Activated naive CD8-positive, alpha-beta T cell treated with anti-CD3 and anti-CD28 coated beads, Interleukin-2, amount 10 ng/mL, durations not matched to agents 7 days and 5 days (primary cell): ENCODE measurements at places on chromosomes 1 and 21.

GRCh38 chr1:109912873-109913272, 2.2 kb downstream of the CSF1 start:
- peaks cover 63% of the 10 kb centered on the region for H3K4me1 ChIP-seq
- no peaks in the 10 kb centered on the region for H3K27me3 ChIP-seq
- no peak for DNase-seq
- peak overlapping the region; percentile 88 for H3K4me3 ChIP-seq
- H3K36me3 ChIP-seq, result peaks cover 33% of the 10 kb centered on the region
- peak overlapping the region; percentile 81 for H3K27ac ChIP-seq

DNA sequence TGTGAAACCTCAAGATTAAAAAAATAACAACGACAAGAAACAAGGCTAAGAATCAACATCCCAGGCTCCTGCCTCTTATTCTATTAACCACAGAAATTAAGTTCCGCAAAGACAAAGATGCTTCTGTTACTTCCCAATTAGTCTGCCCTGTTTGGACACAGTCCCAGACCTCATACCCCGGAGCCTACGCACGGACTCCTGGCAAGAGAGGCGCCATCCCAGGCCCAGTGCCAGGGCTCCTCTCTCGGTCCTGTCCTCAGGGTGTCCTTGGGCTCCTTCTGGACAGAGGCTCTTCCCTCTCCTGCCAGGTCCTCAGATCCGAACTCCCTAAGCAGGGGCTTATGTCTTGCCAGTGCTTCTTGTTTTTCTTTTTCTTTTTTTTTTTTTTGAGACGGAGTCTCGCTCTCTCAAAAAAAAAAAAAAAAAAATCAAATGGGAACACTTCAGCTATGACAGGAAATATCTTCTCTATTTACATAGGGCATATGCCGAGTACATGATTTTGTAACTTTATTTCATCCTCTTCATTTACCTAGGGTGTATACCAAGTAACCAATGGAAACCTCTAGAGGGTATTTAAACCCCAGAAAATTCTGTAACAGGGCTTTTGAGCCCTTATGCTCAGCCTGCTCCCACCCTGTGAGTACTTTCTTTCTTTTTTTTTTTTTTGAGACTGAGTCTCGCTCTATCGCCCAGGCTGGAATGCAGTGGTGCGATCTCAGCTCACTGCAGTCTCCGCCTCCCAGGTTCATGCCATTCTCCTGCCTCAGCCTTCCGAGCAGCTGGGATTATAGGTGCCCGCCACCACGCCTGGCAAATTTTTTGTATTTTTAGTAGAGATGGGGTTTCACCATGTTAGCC, 11.7 kb upstream of the ENO1 start:
- H3K4me3 ChIP-seq, result no peak overlapping the region
- H3K4me1 ChIP-seq, result peaks cover 5% of the 10 kb centered on the region
- H3K27ac ChIP-seq, result no peak overlapping the region
- H3K36me3 ChIP-seq, result peaks cover 4% of the 10 kb centered on the region

GRCh38 chr21:43985690-43986251, 26.3 kb upstream of the TRAPPC10 start:
- H3K27ac ChIP-seq, result no peak overlapping the region
- peaks cover 11% of the 10 kb centered on the region for H3K4me1 ChIP-seq
- peaks cover 6% of the 10 kb centered on the region for H3K27me3 ChIP-seq
- H3K4me3 ChIP-seq, result no peak overlapping the region

DNA sequence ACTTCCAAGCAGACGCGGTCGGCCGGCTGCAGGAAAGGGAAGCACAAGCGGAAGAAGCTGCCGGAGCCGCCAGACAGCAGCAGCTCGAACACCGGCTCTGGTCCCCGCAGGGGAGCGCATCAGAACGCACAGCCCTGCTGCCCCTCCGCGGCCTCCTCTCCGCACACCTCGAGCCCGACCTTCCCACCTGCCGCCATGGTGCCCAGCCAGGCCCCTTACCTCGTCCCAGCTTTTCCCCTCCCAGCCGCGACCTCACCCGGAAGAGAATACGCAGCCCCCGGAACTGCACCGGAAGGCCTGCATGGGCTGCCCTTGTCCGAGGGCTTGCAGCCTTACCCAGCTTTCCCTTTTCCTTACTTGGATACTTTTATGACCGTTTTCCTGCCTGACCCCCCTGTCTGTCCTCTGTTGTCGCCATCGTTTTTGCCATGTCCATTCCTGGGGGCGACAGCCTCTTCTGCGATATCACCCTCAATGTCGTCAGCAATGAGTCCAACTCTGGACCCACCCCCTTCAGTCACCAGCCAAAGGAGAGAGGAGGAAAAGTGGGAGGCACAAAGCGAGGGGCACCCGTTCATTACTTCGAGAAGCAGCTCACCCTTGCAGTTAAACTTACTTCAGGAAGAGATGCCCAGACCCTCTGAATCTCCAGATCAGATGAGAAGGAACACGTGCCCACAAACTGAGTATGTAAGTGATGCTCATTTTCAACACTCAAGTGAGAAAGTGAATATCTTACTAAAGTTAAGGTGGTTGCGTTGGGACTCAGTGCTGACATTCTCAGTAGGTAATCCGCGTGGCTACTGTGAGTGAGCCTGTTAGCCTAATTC, 25.5 kb downstream of the UTS2 start:
- peaks cover 8% of the 10 kb centered on the region for H3K4me1 ChIP-seq
- H3K36me3 ChIP-seq, result no peaks in the 10 kb centered on the region

DNA sequence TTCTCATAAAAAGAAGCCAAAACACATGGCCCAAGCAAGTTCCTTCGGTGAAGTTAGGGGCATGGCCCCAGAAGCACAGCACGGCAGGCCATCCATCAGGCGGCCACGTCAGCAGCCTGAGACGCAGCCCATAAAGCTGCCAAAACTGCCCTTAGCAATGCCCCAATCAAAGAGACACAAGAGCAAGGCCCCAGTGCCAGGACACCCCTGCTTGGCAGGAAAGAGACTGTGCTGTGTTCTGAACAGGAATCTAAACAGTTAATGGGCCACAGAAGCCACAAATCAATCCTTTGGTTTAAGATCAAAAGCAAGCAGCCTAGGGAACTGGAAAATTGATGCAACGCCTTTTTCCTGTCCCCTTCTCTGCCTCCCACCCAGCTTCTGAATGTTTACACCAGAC, 497.0 kb upstream of the USP24 start:
- H3K4me3 ChIP-seq, result no peak overlapping the region
- no peak for DNase-seq
- no peak overlapping the region for H3K27ac ChIP-seq
- no peaks in the 10 kb centered on the region for H3K27me3 ChIP-seq
- no peaks in the 10 kb centered on the region for H3K36me3 ChIP-seq

GRCh38 chr1:223840254-223840653, 5.5 kb downstream of the TP53BP2 start:
- H3K4me3 ChIP-seq, result no peak overlapping the region
- no peak overlapping the region for H3K27ac ChIP-seq
- H3K27me3 ChIP-seq, result no peaks in the 10 kb centered on the region
- DNase-seq, result no peak
- no peaks in the 10 kb centered on the region for H3K36me3 ChIP-seq
- H3K4me1 ChIP-seq, result peaks cover 25% of the 10 kb centered on the region

DNA sequence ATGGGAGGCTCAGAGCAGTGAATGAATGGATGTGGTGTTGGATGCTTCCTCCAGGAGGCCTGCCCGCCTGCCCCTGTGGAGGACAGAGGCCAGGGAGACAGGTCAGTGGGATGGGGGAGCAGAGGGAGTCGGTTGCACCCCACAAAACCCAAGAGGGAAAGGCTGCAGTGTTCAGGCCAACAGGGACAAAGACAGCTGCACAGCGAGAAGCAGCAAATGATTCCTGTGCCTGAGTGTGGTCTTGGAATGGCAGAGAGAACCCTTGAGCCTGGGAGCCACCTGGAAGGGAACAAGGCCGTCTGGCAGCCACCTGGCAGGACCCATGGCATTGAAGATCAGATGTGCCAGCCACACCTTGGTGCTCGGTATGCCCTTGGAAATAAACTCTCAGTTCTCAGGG, 8.1 kb downstream of the TFF3 start:
- peaks cover 12% of the 10 kb centered on the region for H3K4me1 ChIP-seq
- DNase-seq, result no peak
- no peak overlapping the region for H3K4me3 ChIP-seq
- H3K27ac ChIP-seq, result no peak overlapping the region
- H3K27me3 ChIP-seq, result peaks cover 6% of the 10 kb centered on the region
- H3K36me3 ChIP-seq, result no peaks in the 10 kb centered on the region

DNA sequence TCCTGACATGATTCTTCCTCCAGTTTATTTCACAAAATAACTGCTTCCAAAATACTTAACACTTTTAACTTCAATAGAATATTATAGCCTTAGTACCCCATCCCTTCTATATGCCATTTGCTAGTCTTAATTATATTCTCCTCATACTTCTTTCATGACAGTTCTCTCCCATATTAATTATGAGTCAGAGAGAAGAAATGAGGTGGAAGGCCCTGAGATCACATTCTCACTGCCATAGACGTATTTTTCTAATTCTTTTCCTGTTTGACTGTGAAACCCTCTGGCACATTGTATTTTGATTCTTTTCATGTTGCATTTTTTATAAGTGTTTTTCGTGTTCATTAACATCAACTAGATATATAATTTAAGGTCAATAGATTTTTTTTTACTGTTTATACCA, 88.4 kb downstream of the GTF2B start:
- DNase-seq, result no peak
- H3K27me3 ChIP-seq, result no peaks in the 10 kb centered on the region
- H3K4me3 ChIP-seq, result no peak overlapping the region
- H3K36me3 ChIP-seq, result peaks cover 44% of the 10 kb centered on the region
- H3K27ac ChIP-seq, result no peak overlapping the region
- peaks cover 8% of the 10 kb centered on the region for H3K4me1 ChIP-seq

DNA sequence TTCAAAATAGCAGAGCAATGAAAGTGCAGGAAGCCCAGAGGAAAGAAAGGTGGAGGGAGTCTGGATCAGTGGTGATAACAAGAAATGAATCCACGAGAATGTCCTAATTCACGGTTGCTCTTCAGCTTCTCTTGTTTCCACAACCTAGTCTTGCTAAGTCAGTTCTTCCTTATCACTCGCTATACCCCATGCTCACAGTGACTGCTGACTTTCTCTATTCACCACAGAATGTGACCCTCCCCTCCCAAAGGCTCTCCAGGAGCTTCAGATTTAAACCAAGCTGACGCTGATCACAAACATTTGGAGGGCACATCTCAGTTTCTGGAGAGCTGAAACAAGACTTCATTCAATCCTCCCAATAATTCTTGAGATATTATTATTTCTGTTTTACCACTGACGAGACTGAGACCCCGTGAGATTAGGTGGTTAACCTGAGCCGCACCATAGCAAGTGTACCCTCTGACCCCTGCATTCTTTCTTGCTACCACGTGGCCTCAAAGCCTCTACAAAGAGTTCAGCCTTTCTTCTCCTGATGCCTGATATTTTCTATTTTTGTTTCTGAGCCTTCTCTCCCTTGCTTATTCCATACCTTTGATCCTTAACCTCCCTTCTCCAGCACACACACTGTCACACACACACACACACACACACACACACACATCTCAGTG, 10.7 kb upstream of the CCN1 start:
- H3K4me1 ChIP-seq, result no peaks in the 10 kb centered on the region
- peaks cover 34% of the 10 kb centered on the region for H3K27me3 ChIP-seq

- H3K4me1 ChIP-seq, result peaks cover 19% of the 10 kb centered on the region
- H3K27ac ChIP-seq, result peak overlapping the region; percentile 14
- H3K4me3 ChIP-seq, result no peak overlapping the region
- no peaks in the 10 kb centered on the region for H3K27me3 ChIP-seq
- H3K36me3 ChIP-seq, result peaks cover 33% of the 10 kb centered on the region
These were observed 58.6 kb downstream of the USP24 start for GRCh38 chr1:55156608-55157007.

DNA sequence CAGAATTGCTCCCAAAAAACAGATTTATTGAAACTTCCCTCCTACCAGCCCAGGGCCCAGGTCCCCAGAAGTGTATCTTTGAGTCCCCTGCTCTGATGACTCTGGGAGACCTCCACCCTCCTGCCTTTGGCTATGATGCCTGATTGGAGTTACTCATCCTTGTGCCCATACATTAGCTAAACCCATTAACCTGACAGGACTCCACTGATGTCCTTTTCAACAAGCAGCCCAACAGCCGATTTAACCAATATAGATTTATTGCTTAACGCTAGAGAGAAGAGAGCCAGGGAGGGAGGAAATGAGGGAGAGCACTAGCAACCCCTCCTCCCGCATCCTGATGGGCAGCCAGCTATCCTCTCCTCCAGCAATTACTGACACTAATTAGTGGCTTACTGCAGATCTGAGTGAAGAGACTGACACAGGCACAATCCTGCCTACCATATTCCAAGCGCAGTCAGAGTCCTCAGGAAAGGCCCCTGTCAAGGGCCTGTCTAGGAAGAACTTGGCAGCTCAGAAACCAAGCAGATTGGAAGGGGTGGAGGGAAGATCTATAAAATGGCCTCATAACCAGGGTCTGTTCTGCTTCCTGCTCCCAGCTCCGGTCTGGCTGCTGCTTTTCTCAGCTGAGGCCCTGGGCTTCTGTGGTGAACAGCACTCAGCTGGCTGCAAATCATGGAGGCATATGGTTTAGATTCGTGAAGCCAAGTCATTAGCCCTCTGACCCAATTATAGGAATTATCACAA, 484.5 kb upstream of the DAB1 start:
- peaks cover 3% of the 10 kb centered on the region for H3K27me3 ChIP-seq
- H3K4me3 ChIP-seq, result no peak overlapping the region
- no peaks in the 10 kb centered on the region for H3K36me3 ChIP-seq
- no peak for DNase-seq
- H3K4me1 ChIP-seq, result no peaks in the 10 kb centered on the region

GRCh38 chr1:180221462-180221861, 8.6 kb upstream of the LHX4 start:
- H3K4me1 ChIP-seq, result no peaks in the 10 kb centered on the region
- H3K27me3 ChIP-seq, result peaks cover 49% of the 10 kb centered on the region
- H3K27ac ChIP-seq, result no peak overlapping the region
- DNase-seq, result no peak
- no peaks in the 10 kb centered on the region for H3K36me3 ChIP-seq

DNA sequence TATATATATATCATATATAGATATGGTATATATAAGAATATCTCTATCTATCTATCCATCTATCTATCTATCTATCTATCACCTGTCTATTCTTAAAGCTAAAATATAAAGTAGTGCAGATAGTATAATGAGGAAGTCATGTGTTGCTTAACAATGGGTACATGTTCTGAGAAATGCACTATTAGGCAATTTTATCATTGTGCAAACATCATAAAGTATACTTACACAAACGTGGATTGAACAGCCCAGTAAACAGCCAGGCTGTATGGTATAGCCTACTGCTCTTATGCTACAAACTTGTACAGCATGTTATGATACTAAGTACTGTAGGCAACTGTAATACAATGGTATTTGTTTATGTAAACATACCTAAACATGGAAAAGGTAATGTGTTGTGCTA, 621.0 kb upstream of the NCAM2 start:
- no peak for DNase-seq
- no peaks in the 10 kb centered on the region for H3K36me3 ChIP-seq
- no peaks in the 10 kb centered on the region for H3K27me3 ChIP-seq

GRCh38 chr1:192936313-192937018, 122.7 kb downstream of the UCHL5 start:
- H3K4me3 ChIP-seq, result no peak overlapping the region
- DNase-seq, result no peak
- H3K4me1 ChIP-seq, result peaks cover 10% of the 10 kb centered on the region
- H3K27ac ChIP-seq, result no peak overlapping the region
